ENCODE measurements at places on chromosomes 2 and 18.

DNA sequence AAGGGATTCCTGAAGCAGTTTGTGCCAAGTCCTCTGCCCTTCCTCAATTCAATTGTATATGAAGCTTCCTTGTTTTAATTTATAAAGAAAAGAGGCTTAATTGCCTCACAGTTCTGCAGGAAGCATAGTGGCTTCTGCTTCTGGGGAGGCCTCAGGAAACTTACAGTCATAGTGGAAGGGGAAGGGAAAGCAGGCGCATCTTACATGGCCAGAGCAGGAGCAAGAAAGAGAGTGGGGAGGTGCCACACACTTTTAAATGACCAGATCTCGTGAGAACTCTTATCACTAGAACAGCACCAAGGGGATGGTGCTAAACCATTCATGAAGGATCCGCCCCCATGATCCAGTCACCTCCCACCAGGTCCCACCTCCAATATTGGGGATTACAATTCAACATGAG lies 114.2 kb downstream of the SGPP2 start:
- no peak for DNase-seq
- no peaks in the 10 kb centered on the region for H3K27me3 ChIP-seq

- H3K27ac ChIP-seq = no peak overlapping the region
- no peak for DNase-seq
- no peaks in the 10 kb centered on the region for H3K36me3 ChIP-seq
- H3K4me1 ChIP-seq = no peaks in the 10 kb centered on the region
- peaks cover 4% of the 10 kb centered on the region for H3K27me3 ChIP-seq
These were observed 17.6 kb downstream of the OSBPL6 start for GRCh38 chr2:178211943-178212342.

- no peak overlapping the region for H3K4me3 ChIP-seq
- H3K36me3 ChIP-seq = no peaks in the 10 kb centered on the region
- no peaks in the 10 kb centered on the region for H3K27me3 ChIP-seq
- no peaks in the 10 kb centered on the region for H3K4me1 ChIP-seq
- DNase-seq = no peak
These were observed 949 bp downstream of the MYOM1 start for GRCh38 chr18:3218819-3219218.

DNA sequence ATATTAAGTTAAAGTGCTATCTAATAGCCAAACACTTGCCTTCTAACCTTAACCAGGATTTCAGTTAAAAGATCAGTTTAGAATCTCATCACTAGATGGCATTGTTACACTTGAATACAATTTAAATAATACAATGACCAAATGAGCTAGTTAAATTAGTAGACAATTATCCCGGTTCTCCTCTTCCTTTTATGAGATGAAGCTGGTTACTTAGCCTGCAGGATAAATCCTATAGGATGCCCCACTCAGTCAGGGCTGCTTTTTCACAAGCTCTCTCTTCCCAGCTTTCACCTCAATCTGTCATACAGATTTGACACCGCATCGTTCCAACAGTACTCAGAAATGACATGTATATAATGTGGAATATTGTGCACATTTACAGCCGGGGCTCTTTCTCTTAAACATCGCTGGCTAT lies 678.8 kb downstream of the KCNJ3 start:
- H3K4me3 ChIP-seq = no peak overlapping the region

GRCh38 chr2:8892111-8892510 lies 54.7 kb upstream of the KIDINS220 start:
- H3K36me3 ChIP-seq = no peaks in the 10 kb centered on the region
- no peaks in the 10 kb centered on the region for H3K27me3 ChIP-seq
- no peak overlapping the region for H3K27ac ChIP-seq
- H3K4me3 ChIP-seq = no peak overlapping the region
- DNase-seq = no peak
- no peaks in the 10 kb centered on the region for H3K4me1 ChIP-seq
